ENCODE measurements at places on chromosomes 2 and 18.

DNA sequence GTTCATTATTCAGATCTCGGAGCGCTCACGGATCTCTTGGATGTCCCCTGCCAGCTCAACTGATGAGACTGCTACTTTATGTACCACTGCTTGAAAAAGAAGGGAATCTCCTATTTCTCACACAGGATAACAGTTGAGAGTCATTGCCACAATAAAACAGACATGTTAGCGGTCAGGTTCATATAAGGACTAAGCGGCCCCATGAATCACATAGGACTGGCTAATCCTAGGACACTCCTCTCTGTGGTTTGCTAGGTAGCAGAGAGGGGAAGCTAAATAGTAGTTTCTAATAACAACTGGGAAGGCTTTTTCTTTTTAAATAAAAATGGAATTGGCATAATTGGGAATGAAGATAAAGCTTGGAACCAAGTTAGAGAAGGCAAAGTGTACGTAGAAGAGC, 15.9 kb upstream of the TGFA start:
- no peak for DNase-seq

DNA sequence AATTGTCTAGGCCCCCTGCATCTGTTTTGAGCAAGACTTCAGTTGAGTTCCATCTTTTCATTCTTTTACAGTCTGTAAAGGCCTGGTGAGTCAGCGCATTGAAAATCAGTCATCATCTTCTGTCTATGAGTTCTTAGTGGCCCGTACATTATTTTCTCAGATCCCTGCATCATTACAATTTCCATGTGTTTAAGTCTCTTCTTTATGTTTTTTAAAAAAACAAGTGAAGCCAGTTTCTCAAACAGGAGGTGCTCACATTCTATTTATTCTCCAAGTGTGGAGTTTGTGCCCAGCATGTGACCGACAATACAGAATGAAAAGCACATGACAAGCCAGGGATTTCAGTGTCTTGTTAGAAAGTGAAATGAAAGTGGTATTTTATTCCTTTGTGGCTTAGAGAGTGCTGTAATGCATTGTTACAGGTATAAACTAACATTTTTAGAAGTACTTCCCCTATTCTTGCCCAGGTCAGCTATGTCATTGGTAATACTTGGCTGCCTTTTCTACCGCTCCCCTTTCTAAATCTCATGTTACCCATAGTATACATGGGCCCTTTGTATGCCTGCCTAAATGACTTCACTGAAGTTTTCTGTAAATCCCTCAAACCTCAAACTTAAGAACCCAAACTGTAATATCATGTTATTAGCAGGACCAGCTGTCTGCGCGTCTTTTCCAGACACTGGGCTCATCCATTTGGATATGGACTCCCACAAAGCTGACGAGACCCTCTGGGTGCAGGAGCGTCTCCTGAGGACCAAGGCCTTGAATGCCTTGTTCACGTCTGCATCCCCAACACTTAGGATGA, 67.6 kb downstream of the FEZ2 start:
- no peak for DNase-seq

DNA sequence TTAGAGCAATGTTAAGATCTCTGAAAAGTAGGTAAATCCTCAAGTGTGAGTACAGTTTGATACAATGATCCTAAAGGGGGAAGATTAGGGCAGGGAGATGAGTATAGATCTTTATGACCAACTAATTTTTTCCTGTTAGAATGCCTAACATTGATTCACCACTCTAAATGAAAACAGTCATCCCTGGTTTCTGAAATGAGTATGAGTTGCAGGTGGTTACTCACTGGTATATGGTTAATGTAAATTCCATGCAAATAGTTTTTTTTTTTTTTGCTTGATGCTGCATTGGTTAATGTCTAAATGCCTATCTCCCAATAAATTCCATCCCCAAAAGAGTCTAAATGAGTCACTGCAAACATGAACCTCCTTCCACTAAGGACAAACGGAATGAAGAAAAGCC, 55.0 kb upstream of the SERPINB2 start:
- DNase-seq: no peak

DNA sequence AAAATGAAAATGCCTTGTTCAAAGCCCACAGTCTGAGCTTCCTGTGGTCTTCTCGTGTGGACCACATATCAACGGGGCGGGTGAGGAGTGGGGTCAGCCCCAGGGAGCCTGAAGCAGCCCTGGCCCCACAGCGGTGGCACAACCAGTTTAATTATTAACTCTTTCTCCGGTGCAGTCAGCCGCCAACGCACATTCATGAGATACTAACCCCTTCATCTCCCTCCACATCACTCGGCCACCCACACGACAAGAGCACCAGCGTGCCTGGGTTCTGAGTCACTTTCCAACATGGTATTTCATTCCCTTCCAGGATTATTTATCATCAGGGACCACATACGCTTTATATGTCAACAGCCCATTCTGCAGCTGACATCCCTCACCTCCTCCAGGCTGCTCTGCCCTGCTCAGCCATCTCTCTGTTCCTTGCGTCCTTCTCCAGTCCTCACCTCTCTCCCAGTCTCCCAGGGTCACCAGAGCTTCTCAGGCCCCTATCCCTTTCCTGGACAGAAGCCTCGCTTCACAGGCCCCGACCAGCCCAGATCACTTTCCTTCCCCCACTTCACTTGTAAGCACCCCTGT, 48.0 kb upstream of the ID2 start:
- no peak for DNase-seq

DNA sequence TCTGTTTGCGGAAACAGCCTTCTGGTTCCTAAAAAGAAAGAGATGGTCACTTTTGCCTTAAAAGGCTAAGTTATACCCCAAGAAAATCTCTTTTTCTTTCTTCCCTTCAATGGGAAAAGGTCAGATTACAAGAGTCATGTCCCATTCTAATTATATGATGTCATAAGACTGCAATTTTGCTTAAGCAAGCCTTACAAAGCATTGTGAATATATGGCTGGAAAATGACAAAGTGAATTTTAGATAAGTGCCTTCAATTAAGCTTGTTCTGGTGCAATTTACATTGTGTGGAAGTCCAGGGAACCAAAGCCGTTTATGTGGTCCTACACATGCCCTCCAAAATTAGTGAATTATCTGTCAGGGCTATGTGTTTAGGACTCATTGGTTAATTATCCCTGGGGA, 7.6 kb upstream of the BMP10 start:
- no peak for DNase-seq

DNA sequence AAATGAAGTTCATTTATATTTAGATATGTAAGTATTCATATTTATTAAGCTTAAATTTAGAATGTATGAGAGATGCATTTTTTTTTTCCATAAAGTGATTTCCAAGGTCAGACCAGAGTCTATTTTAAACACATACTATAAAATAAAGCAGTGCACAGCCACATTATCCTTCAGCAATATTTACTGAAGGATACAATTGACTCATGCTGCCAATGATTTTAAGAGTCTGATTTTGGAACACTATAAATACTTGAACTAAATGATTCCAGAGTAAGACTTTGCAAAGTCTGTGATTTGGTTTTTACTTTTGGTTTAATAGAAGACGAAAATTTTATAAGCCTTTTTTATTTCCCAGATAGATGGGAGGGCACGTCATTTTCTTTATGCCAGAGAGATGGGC, 107.1 kb downstream of the EPHA4 start:
- no peak for DNase-seq

DNA sequence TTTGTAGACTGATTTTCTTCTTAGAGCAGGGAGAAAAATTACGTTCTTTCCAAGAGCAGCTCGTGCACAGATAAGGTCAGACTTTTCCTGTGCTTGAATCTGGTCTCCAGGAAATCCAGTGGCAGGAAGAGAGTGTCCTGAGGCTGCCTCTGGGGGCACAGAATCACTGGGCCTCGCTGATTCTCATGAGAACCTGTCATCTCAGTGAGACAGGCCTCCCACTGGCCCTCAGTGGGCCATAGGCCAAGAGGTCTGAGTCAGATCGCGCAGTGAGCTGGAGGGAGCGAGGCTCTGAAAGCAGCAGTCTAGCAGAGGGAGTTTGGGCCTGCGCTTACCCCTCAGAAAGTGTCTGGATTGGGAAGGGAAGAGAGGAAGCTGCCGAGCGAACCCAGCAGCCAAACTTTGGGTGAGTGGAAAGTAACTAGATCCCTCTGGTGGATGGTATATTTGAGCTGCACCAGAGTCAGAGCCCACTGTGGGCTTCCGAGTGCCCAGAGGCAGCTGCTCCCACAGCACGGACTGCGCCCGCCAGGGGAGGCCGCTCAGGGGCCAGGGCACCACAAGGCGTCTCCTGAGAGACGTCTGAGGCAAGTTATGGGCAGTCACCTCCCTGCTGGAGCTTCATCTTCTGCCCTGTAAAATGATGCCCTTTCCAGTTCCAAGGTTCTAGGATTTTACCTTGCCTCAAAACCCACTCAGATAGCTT, 8.2 kb downstream of the GDF7 start:
- DNase-seq: no peak

DNA sequence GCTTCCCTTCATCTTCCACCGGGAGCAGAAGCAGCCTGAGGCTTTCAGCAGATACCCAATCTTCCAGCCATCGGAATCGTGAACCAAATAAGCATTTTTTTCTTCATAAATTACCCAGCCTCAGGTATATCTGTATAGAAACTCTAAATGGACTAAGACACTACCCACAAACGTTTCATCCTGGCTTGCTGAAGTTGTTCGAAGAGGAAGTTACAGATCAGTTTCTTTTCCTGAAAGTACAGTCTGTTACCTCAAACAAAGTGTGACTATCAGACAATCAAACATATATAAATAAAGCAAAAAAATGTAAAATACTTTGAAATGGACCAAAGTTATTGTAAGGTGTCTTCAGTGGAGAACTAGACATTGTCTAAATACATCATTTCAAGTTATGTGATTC, 97.9 kb downstream of the MREG start:
- no peak for DNase-seq

DNA sequence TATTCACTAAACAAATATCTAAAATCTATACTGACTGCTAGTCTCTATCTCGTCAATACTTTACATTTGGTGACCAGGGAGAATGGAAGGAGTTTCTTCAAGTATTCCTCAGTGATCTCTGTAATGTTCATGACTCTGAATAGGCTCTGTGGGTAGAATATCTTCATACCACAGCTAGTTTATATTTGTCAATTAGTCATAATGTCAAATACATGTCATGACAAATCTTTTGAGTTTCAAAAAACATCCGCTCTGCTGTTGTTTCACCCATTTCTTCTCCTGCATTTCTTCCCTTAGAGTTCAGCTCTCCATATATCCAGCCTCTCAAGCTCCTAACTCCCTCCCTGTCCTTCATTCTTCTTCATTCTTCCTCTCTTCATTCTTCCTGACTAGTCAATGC, 206.5 kb upstream of the FANCL start:
- no peak for DNase-seq

GRCh38 chr2:41936771-41937463, 110.9 kb upstream of the PKDCC start:
- no peak for DNase-seq

DNA sequence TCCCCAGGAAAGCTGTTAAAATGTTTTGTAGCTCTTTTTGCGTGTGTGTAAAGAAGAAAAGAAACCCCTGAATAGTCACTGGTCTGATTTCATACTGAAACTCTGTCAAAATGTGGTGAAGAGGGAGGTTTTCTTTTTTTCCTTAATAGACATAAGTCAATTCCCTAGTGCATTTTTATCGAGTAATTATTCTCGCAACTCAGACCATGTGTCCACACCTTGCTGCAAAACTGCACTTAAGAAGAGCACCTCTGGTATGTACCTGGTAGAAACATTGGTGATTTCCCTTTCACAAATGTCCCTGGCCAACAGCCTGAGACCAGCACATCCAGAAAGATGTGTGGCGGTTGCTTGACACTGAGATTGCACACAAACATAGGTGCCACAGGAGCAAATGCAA, 159.9 kb downstream of the ZNF521 start:
- DNase-seq: no peak

DNA sequence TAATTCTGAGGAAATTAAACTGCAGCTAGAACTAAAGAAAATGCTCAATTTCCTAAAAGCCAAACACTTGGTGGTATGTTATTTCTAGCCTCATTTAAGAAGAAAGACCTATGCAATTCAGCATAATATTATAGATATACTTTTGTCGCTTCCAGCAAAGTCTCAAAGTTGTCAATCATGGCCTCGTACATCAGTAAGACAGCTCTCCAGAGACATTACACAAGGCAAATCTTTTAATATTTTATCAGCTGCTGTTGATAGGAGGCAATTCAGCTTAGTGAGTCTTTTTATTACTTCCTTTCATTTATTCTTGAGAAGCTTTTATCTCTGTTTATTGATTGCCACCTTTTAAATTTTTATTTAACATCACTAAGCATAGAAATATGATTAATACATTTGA, 294.3 kb downstream of the FSIP2 start:
- DNase-seq: no peak

DNA sequence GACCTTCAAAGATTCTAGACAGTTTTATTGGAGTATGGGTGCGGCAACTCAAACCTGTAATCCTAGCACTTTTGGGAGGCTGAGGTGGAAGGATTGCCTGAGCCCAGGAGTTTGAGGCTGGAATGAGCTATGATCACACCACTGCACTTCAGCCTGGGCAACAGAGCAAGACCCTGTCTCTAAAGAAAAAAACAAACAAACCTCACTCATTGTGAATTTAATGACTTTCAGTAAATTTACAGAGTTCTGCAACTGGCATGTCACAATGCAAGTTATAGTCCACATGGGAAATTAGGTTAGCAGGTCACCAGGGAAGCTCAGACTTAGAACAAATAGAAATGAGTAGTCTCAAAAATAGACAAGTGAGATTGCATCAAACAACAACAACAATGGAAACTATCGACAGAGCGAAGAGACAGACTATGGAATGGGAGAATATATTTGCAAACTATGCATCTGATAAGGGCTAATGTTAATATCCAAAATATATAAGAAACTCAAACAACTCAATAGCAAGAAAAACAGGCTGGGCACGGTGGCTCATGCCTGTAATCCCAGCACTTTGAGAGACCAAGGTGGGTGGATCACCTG, 6.7 kb upstream of the NRBP1 start:
- no peak for DNase-seq

- no peak for DNase-seq
Measured at GRCh38 chr2:219293736-219294231, 14.6 kb downstream of the DNAJB2 start.

DNA sequence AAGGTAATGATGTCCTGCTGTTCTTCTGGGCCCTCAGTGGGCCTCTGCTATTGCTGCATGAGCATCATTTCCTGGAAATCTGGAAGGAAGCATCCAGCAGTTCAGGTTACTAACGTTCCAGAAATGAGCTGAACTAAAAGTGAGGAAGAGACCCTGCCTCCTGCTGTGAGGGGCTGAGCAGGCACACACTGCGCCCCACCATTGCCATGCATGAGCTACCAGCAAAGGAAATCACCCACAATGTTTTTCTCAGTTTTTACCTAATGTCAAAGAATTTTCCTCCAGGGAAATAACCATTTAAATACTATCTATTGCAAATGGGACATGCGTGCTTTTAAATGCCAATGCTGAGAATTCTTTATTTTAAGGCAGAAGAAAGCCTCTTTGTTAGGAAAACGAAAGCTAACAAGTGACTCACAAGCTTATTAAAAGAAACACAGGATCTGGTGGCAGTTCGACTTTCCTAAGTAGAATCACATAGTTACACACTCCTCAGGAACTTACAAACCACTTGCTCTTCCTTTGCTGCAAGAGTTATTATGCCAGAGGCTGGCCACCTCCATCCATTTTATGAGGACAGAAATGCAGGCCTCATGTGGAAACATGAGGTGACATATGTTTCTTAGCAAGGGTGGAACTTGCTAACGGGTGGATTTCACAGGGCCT, 152.6 kb upstream of the TTC39C start:
- no peak for DNase-seq

- no peak for DNase-seq
Measured at GRCh38 chr18:26617151-26617554, 68.8 kb upstream of the KCTD1 start.

All from hematopoietic multipotent progenitor cell treated with erythropoietin and hydrocortisone succinate and interleukin-3 and kit ligand, for 15 days (in vitro differentiated cells).